ENCODE measurements at places on chromosomes 6 and 20.

DNA sequence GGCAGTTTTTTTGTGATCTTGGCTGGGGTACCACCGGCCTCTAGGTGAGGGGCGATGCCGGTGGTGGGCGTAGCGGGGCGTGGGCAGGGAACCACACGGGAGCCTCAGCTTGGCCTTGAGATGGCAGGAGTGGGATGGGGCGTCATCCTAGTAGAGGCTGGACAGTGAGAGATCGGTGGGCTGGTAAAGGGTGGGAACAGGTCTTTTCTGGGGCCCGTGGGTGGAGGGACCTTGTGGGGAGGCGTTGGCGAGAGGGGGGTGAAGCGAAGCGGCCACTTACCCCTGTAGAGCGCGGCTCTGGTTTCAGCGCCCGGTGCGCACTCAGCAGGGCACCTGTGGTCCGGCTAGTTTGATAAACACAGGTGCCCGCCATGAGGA, 12.0 kb downstream of the ITPR3 start:
- DNase-seq, result no peak

- DNase-seq, result no peak
These were observed 90.9 kb downstream of the PRND start for GRCh38 chr20:4812641-4813075.

- DNase-seq, result no peak
These were observed 9.6 kb upstream of the IL17A start for GRCh38 chr6:52176550-52176949.

- no peak for DNase-seq
These were observed 828 bp upstream of the DSTN start for GRCh38 chr20:17568972-17569521.

GRCh38 chr6:105890521-105891244, 195.5 kb upstream of the PRDM1 start:
- no peak for DNase-seq

DNA sequence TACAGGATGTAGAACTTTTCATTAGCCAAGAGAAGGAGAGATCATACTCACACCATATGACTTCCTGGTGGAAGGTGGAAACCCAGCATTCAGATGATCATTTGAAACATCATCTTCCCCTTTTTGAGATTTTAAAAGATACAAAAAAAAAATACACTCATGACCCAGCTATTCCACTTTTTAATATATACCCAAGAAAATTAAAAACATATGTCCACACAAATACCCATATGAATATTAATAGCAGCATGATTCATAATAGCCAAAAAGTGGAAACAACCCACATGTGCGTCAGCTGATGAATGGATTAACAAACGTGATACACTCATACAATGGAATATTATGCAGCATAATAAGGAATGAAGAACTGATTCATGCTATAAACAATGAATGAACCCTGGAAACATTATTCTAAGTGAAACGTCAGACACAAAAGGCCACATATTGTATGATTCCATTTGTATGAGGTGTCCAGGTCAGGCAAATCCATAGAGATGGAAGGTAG, 130.0 kb upstream of the SGK1 start:
- no peak for DNase-seq

- DNase-seq, result no peak
These were observed 173.0 kb upstream of the TSHZ2 start for GRCh38 chr20:52799130-52799529.

DNA sequence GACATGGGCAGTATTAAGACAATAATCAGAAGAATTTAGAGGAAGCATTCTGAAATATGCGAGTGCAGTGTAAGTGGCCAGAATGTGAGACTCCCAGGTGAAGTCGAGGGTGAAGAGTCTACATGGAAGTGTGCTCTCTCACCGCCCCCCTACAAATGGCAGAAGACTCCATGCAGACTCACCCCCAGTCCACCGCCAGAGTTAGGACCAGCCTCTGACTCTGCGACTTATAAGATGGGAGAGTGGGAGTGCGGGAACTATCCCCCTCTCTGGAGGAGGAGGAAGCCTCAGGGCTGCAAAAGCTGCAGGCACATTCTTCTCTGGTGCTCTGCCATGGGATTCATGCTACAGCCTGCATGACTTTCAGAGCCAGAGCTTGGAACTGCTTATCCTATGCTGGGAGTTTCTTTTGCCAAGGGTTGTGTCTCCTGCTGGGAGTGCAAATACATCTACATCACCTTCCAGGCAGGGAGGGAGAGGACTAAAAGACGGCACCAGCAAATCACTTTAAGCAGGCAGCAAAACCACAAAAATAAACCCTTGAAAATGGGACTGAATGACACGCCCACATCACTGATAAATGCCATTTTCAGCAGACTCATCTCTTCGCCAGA, 206.7 kb upstream of the SULF2 start:
- no peak for DNase-seq

DNA sequence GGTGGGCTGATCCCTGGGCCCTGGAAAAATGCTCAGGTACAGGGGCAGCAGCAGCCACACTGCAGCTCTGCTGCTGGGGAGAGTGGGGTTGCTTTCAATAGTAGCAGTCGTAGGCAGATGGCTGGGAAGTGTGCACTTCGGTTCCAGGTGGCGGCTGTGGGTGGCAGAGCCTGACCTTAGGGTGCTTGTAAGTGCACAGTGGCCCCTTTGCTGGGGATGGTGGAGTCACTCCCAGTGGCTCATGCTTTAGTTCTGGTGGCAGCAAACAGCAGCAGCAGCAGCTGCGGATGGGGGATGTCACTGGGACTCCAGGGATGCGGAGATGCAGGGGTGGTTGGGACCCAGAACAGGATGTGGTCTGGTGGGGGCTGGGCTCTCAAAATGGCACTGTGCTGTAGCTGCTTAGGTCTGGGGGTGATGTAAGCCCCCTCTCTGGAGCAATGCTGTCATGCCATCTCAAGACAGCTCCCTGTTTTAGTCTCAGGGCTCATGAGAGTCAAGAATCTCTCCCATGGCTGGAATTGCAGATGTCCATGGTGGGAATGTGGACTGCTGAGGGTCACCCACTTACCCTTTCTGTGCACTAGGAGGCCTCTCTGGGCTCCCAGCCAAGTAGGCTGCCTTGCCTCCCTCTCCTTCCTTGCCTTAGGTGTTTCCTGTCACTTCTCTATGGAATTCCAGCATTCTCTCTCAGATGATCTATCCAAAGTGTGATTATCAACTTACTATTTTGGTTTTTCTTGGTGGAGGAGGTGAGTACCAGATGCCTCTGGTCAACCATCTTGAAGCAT, 146.7 kb upstream of the SLC22A23 start:
- DNase-seq, result no peak

- DNase-seq, result no peak
These were observed 40.5 kb downstream of the KCNQ2 start for GRCh38 chr20:63431944-63432343.

GRCh38 chr6:2110504-2110903, 134.9 kb downstream of the GMDS start:
- DNase-seq, result no peak

GRCh38 chr6:95601133-95601532, 23.8 kb downstream of the MANEA start:
- no peak for DNase-seq

DNA sequence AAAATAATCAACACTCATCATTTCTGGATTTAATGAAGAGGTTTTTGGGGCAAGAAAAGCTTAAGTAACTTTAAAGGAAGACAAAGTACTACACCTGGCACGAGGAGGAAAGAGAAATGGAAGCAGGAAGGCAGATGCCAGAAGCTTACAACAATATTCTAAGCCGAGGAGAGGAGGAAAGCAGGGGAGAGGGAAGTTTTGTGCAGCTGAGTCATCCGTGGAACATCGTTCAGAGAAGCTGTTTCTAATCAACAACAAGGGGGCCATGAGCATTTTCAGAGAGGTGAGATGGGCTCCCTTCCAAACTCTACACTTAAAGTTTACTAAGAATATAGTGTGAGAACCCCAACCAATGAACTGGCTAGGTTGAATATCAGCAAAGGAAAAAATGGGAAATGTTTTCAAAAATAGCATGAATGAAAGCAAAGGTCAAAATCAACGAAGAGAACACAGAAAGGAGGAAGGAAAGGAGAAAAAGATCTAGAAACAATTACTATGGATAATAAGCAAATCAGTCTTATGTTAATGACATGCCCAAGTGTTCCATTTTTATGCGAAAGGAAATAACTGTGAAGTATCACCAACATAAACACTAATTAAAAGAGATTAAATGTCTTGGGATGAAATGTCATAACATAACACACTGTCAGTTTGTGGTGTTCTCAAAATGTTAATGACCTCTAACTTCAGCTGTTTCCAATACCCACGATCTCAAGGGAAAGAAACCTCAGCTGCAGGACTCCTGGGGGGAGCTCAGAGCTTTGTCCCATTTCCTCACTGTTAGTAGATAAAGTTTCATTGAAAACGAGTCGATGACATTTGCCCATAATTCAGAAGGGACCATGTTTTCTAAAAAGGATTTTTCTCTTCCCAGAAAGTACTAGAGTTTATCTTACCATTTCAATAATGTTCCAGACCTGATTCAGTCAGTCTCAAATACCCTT, 203.4 kb upstream of the STXBP5 start:
- no peak for DNase-seq

DNA sequence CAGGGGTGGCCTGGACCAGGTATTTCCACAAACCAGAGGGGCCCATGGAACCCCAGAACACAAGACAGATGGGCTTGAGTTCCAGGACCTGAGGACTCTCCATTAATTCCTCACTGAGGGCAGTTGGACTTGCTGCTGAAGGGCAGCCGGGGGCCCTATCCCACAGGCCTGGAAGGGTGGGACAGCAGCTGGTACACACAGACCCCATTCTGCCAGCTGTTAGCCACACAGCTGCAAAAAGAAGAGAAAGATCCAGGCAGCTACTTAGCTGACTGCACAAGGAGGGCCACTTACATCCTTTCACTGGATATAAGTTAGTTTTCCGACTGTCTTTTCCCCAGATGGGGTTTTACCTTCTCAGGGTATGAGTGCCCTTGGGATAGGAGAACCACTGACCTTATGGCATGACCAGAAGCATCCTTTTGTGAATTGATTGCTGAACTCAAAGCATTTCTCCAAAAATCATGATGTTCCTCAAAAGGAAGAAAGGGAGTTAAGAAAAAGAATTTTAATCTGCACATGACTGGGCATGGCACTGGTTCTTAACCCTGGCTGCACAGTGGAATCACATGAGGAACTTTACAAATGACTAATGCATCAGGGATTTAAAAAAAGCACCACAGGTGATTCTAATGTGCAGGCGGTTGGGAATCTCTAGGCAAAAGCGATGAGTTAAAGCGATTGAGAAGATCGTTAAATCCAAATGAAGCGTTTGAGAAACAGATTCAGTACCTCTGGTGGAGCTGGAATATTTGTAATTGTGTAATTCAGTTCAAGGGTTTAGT, 199.4 kb downstream of the TFAP2A start:
- DNase-seq, result no peak

DNA sequence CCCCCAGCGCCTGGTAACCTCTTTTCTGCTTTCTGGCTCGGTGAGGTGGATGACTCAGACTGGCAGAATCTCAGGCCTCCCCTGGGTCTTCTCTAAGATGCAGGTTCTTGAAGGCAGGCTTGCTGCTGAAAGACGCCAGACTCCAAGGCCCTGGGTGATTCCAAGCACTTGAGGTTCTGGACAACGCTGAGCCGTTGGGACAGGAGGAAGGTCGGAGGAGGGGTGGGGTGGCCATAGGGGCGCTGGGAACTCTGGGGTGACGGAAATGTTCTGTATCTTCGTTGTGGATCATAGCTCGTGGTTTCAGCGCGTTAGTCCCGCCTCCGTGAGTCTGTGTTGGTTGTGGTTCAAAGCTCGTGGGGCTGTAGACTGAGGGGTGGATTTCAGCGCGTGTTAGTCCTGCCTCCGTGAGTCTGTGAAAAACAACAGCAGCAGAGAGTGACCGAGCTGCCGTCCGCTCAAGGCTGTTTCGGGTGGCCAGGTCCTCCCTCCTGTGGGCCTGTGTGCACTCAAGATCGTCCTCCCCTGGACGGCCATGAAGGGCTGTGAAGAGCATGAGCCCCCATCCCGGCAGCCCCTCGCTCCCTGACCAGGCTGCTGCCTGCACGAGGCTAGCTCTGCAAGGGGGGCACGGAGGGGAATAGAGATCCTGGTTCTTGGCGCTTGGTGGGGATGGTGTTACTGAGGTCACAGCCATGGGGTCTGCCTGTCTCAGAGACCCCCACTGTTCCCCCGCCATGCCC, 7.7 kb downstream of the NTSR1 start:
- no peak for DNase-seq

- DNase-seq, result no peak
These were observed 529.6 kb downstream of the ADGRB3 start for GRCh38 chr6:69164564-69165229.

DNA sequence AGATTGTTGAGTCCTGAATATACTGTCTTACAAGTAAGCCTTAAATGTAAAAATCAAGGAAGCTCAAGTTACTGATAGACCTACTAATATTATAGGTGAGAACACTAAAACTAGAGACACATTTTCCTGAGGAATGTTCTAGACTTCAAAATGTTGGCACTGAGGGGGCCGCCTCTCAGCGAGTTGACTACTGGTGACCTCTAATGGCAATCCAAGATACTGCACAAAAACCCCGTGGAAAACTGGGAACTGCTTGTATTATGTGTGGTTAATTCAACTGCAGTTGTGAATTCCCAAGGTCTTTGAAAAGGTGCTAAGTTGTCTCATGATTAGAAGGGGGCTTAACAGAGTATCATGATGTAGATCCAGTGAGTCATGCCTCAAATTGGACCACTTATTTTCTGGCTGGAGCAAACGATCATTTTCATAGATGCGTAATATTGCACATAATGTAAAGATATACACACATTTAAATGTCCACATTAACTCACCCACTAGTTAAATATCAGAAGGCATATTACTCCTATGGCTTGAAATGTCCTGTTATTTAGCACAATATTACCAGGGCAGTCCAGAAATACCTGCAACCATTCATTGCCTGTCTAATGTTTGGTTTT, 336.2 kb downstream of the FOXA2 start:
- DNase-seq, result no peak

- no peak for DNase-seq
These were observed 36.5 kb upstream of the OVOL2 start for GRCh38 chr20:18094191-18094590.

GRCh38 chr20:62357187-62357667, 9.9 kb downstream of the LAMA5 start:
- DNase-seq, result no peak

- no peak for DNase-seq
These were observed 63.7 kb downstream of the RNGTT start for GRCh38 chr6:88899569-88900316.

DNA sequence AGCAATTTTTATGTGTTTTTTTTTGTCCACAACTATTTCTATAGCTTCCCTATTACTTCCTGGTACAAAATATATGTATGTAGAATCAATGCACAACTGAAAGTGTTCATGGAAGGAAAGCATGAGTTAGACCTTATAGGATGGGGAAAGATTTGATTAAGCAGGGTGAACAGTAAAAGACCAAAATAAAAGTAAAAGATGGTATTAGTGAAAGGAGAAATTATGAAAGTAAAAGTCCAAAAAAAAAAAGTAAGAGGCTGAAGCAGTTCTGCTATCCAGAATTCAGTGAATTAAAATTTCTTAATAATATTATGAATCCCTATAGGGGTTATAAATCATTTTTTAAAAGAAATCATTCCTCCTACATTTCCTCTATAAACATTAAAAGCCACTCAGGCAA, 114.3 kb downstream of the EPHA7 start:
- no peak for DNase-seq

- DNase-seq, result no peak
These were observed 32.0 kb upstream of the AKAP7 start for GRCh38 chr6:131103296-131103695.

- no peak for DNase-seq
These were observed 9.8 kb downstream of the CTSZ start for GRCh38 chr20:58997141-58997770.

All from activated naive CD4-positive, alpha-beta T cell (primary cell).